ENCODE measurements at places on chromosomes 5 and 9.
A peak's percentile ranks its signal among the peaks of the same experiment; 100 is the strongest.

DNA sequence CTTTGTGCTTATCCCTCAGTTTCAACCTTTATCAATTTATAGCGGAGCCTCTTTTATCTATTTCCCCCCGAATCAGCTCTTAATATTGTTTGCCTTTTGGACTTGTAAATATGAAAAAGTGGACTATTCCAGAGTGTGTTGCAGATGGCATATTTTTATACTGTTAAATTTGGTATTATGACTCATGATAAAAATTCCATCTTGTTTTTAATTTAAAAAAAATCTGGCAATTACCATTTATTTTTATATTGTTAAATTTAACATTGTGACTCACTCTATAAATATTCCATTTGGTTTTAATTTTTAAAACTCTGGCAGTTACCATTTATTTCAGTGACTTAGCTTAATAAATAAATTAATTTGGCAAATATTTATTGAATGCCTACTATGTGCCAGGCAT is 37.5 kb downstream of the RBM27 start:
- peaks cover 14% of the 10 kb centered on the region for H3K36me3 ChIP-seq
- H3K27ac ChIP-seq: peak overlapping the region; percentile 91
- no peak overlapping the region for H3K4me3 ChIP-seq
- no peak for DNase-seq

DNA sequence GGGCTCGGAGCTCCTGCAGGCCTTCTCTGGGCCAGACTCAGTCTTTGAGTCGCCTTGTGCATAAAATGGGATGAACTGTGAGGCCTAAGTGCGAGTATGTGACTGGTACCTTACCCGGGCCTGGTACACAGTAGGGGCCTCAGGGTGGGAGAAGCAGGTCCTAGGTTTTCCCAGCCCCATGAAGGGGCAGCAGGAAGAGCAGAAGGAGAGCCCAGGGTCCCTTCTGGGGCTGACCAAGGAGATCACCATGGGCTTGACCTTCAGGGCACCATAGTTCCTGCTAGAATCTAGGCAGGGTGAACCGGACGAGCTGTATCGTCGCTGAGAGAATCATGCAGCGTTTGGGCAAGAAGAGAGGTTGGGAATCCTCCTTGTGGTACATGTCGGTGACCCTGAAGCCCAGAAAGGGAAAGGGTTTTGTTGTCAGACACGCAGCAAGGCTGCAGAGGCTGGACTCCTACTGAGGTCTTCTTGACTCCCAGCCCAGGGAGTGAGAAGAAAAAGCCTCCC is 373 bp upstream of the PHYKPL start:
- H3K27ac ChIP-seq: peak overlapping the region; percentile 97
- peaks cover 24% of the 10 kb centered on the region for H3K36me3 ChIP-seq
- H3K4me1 ChIP-seq: peaks cover 18% of the 10 kb centered on the region
- H3K4me3 ChIP-seq: peak overlapping the region; percentile 81

DNA sequence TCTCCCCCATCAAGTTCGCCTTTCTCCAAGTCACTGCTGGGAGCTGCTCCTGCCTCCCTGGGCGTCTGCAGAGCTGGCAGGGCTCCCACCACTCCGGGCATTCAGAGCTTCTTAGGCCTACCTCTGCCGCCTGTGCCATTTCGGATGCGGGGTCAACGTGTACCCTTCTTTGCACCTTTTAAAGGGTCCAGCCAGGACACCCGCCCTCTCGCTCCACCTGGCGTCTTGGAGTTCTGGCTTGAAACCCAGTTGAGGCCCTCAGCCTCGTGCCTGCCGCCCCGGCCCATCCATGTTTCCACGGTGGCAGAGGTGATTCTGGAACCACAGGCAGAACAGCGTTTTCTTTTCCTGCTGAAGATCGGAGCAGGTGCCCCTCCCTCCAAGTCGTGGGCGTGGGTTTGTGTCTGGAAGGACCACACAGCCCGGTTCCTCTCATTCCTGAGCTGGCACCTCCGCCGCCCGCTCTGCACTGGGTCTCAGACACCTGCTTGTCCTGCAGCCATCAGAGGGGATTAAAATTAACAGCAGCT is 32.9 kb downstream of the NDUFS6 start:
- H3K27me3 ChIP-seq: no peaks in the 10 kb centered on the region
- no peak overlapping the region for H3K27ac ChIP-seq
- H3K36me3 ChIP-seq: peaks cover 4% of the 10 kb centered on the region
- no peak overlapping the region for H3K4me3 ChIP-seq
- no peak for DNase-seq

DNA sequence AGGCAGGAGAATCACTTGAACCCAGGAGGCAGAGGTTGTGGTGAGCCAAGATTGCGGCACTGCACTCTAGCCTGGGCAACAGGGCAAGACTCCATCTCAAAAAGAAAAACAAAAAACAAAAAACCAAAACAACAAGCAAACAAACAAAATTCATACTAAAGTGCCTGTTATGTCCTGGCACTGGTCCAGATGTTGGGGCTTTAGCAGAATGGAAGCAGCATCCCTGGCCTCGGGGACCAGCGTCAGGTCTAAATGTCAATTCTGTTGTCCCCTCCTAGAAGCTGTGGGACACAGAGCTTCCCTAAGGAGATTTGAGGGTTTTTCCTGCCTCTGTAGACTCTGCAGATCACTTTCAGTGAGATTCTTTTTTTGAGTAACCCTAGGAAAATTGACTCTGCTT is 26.2 kb downstream of the PPARGC1B start:
- DNase-seq: no peak
- H3K4me3 ChIP-seq: no peak overlapping the region
- no peaks in the 10 kb centered on the region for H3K4me1 ChIP-seq
- H3K27ac ChIP-seq: no peak overlapping the region
- no peaks in the 10 kb centered on the region for H3K36me3 ChIP-seq

DNA sequence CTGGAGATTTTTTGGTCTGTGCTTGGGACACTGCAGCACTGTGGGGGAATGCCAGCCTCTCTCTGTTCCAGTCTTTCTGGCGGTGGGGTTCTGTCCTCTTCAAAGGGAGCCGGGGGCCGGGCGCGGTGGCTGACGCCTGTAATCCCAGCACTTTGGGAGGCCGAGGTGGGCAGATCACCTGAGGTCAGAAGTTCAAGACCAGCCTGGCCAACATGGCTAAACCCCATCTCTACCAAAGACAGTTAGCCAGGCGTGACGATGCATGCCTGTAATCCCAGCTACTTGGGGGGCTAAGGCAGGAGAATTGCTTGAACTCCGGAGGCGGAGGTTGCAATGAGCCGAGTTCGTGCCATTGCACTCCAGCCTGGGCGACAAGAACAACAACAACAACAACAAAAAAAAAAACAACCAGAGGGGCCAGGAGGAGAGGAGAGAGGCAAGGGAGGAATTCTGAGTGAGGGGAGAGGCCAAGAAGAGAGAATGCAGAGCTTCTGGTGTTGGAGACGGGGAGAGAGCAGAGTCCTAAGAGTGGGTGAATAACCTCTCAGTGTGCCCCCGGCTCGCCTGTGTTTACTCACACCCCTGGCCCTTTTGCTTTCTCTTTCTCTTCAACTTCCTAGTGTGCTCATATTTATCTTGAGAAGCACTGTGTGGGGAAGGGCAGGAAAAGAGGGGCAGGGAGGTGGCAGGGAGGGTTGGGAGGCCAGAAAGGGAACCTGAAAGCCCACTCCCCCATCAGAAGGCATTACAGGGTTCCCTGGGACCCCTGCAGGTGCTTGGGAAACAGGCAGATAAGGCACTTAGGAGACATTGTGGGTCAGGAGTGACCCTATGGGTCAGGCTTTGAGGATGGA is 3.2 kb upstream of the SET start:
- no peak overlapping the region for H3K27ac ChIP-seq
- H3K4me3 ChIP-seq: no peak overlapping the region
- no peak for DNase-seq
- H3K36me3 ChIP-seq: no peaks in the 10 kb centered on the region
- H3K4me1 ChIP-seq: peaks cover 9% of the 10 kb centered on the region

DNA sequence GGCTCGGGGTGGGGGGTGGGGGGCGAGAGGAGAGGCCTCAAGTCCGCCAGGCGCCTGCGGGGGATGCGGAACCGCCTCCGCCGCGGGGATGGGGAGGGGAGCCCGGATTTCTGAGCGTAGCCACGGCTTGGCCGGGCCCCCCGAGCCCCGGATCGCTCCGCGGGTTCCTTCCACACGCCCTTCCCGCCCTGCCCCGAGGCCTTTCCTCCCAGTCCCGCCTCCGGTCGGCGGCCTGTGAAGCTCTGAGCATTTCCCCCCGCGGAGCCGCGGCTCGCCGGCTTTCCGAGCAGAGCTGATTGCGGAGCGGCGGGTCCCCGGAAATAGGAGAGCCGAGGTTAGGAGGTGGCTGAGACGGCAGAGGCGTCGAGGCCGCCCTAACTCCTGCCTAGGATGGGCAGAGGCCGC is 6.1 kb downstream of the IRX4 start:
- H3K27ac ChIP-seq: no peak overlapping the region
- H3K4me3 ChIP-seq: no peak overlapping the region
- H3K36me3 ChIP-seq: no peaks in the 10 kb centered on the region
- no peak for DNase-seq
- H3K27me3 ChIP-seq: peaks cover 8% of the 10 kb centered on the region
- H3K4me1 ChIP-seq: no peaks in the 10 kb centered on the region
